ENCODE measurements at places on chromosomes 4 and X.

- ATAC-seq = no peak
These were observed 19.9 kb upstream of the NPFFR2 start for GRCh38 chr4:72011906-72012305.

GRCh38 chr4:28868841-28869240, 1851.3 kb upstream of the PCDH7 start:
- no peak for ATAC-seq

DNA sequence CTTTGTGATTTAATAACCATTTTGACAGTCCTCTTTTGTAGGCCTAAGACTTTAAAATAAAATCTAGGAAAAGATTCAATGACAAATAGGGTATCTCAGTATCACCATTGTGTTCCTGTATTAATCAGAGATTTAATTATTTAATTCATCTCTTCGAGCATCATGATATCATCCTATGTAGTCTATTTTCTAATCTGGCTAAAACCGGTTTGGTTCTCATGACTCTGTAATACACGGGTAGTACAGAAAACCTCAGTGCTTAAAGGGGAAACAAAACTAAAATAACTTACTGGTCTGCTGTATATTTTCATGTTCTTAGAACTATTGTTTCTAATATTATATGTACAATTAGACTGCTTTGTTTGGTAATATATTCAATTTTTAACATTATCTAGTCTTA, 23.7 kb upstream of the FBXW7 start:
- ATAC-seq = no peak

GRCh38 chr4:8472158-8472688, 31.6 kb downstream of the TRMT44 start:
- no peak for ATAC-seq

DNA sequence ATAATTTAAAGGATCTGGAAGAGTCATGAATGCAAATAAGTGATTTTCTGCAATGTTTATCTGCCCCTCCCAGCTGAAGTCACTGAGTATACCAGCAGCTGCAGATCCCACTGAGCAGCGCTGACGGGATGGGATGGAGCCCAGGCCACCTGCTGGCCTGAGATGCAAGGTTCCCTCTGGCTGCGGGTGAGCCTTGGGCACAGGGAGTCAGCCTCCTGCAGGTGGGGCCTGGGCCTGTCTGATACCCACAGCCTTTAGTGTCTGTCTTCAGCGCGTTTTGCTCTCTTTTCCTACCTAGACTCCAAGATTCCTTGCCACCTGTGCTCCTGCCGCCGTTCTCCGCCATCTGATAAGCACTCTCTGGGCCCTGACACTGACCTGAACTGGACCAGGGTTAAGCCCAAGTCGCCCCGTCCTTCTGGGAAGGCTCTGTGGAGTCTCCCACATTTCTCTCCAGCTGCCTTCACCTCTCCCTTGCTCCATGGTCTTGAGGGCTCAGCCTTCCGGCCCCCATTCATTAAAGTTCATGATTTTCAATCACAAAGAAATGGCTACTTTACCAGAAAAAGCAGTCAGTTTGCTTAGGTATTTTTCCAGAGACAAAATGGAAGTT, 223.1 kb upstream of the FAT1 start:
- ATAC-seq = no peak

- ATAC-seq = no peak
These were observed 31.9 kb downstream of the DTHD1 start for GRCh38 chr4:36313301-36313700.

DNA sequence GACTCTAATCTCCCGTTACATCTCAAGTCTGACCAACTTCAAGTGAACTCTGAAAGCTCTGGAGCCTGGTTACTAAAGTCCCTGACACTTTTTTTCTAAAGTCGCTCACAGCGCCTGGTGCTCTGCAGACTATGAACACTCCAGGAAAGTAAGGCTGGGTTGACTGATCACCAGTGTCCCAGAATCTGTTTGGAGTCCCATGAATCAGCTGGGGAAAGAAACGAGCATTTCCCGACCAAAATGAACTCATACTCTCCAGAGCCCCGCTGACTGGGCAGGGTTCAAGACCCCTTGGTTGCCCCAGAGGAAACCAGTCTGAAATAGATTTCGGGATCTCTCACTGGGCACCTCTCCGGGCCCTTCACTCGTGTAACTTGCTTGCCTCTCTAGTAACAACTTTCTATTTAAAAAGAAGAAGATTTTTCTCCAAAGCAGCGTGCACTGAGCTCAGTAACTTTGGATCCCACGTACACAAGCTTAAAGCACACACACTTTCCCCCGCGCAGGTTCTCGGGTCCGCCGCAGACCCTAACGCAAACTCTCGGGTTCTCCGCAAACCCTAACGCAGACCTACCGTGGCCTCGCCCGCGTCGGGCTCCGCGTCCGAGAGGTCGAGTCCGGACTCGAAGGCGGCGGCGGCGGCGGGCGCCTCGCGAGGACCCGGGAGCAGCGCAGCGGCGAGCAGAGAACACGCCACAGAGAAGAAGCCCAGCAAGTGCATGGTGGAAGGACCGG, 964 bp downstream of the VEGFC start:
- ATAC-seq = peak; percentile 45

DNA sequence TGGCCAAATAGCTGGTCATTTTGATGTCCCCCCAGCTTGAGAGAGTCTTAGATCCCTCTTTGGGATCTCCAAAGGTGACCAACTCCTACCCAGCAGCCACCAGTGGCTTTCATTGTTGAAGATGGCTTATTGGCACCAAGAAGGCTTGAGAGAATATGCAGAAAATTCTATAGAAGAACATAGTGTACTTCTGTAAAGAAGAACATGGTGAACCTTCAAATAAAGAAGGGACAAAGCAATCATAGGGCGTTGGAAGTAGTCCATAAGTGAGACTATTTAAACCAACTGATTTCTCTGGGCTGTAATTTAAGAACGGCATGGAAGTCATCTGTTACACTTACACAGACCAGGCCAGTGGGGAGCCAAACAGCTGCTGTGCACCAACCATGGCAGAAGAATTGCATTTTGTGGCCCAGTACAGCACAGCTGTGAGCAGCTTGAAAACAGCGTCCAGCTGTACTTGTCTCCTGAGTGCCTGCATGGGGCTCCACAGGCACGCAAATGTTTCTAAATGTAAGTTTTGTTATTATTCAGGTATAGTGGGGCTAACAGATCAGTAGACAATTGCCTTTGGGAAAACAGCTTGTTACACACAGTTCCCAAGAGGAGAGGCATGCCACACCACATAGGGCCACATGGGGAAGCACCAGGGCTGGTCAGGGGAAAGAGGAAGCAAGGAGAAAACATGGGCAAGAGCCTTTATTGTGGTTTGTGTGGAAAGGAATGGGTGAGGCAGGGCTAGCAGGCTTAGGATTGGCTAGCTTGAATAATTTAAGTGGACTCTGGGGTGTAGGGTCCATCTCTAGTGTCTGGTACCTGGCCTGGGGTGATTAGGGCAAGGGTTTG, 125.0 kb downstream of the ARHGAP6 start:
- peak; percentile 41 for ATAC-seq

DNA sequence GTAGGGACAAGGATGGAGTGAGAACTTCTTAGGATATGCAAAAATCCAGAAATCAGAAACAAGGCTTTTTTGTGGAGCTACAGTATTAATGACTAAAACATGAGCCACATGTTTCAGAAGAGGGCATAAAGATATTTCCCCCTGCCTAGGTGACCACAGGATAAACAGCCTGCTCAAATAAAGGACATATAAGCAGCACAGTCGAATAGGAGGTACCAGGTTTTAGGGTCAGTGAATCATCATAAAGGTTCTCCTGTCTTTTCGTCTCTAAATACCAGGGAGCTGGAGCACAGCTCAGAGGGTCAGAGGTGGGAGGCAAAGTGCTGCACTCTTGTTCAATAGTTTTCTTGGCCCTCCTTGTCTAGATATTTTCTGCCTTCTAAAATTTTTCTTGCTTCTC, 211.9 kb upstream of the HS3ST1 start:
- ATAC-seq = no peak

GRCh38 chrX:132127743-132128142, at the start of gene FRMD7:
Gene FRMD7 (minus strand): TSS chrX:132128020. CDS start chrX:132127844, 176 bp downstream.
- ATAC-seq = no peak

- no peak for ATAC-seq
These were observed 63.3 kb upstream of the ANXA10 start for GRCh38 chr4:168028970-168029597.

GRCh38 chrX:50691820-50692219, 122.2 kb downstream of the SHROOM4 start:
- ATAC-seq = peak; percentile 36

GRCh38 chr4:106263594-106264330, 52.2 kb downstream of the TBCK start:
- ATAC-seq = no peak

DNA sequence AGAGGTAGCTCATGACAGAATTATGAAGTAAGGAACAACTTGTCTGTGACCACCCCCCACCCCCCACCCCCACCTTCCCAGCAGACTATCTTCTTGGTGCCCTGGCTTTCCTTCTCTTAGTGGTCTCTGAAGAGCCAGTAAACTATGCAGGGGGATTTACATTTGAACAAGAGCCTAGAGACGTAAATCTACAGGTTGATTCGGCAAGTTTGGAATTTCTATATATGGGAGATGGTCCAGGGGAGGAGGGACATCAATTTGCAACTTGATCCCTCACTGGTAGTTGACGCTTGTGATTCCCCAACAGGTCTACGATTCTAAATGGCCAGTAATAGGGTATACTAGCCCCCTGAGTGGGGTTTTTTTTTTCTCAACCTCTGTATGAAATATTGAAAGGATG, 36.7 kb downstream of the IL13RA1 start:
- no peak for ATAC-seq

- no peak for ATAC-seq
These were observed 303.8 kb upstream of the KLF3 start for GRCh38 chr4:38360201-38360600.

- no peak for ATAC-seq
These were observed 215.5 kb downstream of the LDB2 start for GRCh38 chr4:16682975-16683374.

GRCh38 chr4:125316401-125316790, 1.6 kb downstream of the FAT4 start:
- ATAC-seq = no peak

- no peak for ATAC-seq
These were observed 40.3 kb upstream of the ACSL4 start for GRCh38 chrX:109773374-109773773.

GRCh38 chrX:150990910-150991309, 7.8 kb downstream of the HMGB3 start:
- no peak for ATAC-seq

DNA sequence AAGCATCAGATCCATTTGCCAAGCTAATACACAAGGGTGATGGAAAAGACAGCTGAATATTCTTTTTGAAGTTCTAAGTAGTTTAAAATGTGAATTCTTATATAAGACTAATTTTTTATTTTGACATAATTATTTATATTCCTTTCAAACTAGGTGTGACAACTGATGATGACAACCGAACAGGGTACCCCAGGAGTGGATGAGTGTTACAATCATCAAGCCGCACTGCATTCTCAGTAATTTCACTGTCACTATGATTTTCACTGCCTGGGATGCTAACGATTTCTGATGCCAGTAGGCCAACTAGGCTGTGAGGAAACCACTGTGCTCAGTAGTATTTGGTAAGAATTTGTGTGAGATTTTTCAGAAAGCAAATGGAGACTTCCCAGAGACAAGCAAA, 317.5 kb downstream of the ARAP2 start:
- ATAC-seq = no peak

GRCh38 chrX:39244147-39244546, 442.9 kb downstream of the MID1IP1 start:
- ATAC-seq = no peak

DNA sequence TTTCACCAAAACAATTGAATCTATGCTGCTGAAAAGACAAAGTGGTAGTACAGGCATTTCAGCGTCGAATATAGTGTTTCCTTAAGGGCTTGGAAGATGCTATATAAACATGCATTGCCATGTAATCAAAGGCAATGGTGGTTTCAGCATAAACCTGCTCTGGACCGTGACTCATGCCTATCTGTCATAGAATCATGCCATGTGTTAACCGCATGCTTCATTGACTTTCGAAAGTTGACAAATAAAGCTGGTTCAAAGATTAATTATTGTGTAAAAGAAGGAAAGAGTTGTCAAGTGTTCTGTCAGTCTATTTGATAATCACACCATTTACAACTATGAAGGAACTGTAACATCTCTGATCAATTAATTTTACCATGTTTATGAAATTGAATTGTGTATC, 83.2 kb downstream of the FUNDC1 start:
- no peak for ATAC-seq

- ATAC-seq = no peak
These were observed 78.4 kb downstream of the IRF2 start for GRCh38 chr4:184395971-184396391.

GRCh38 chrX:41468647-41469323, 21.6 kb downstream of the NYX start:
- peak; percentile 86 for ATAC-seq

- no peak for ATAC-seq
These were observed 739.6 kb upstream of the SLIT2 start for GRCh38 chr4:19512086-19512485.

- ATAC-seq = no peak
These were observed 263.6 kb downstream of the DCTD start for GRCh38 chr4:182653596-182653995.

DNA sequence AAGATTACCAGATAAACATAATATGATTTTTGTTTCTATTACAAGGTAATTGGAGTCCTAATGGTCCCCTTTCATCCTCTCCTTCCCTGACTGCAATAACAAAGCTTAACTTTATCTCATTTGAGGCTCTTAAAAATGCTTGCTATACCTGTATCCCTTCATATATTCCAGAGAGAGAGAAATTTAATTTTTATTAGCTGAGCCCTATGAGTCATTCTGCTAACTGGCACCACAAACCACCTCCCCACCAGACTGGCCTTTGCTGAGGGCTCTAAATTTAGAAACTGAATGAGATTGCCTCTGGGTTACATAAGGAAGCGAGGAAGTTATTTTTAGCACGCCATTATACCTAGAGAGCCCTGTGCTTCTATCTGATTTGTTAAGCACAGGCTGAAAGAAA, 27.4 kb downstream of the CBLL2 start:
- peak; percentile 58 for ATAC-seq

DNA sequence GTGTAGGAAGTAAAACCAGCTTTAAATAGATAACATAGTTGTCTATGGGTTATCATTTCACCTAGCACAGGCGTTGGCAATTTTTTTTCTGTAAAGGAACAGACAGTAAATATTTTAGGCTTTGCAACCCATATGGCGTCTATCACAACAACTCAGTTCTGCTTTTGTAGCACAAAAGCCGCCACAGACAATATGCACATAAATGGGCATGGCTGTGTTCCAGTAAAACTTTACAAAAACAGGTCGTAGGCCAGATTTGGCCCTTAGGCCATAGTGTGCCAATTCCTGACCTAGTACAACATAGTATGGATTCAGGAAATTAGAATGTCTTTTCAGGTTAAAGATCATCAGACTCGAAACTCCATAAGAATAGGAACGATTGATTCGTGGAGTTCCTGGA, 265.3 kb upstream of the GK2 start:
- ATAC-seq = no peak

GRCh38 chrX:115362334-115363095, 73.0 kb downstream of the LUZP4 start:
- ATAC-seq = no peak

- no peak for ATAC-seq
These were observed 77.3 kb downstream of the PHEX start for GRCh38 chrX:22109442-22109841.

All from gastroesophageal sphincter (tissue), 4 donors.